Stomach (tissue), 19 donors: ENCODE measurements at places on chromosomes 5 and 9.
A peak's percentile ranks its signal among the peaks of the same experiment; 100 is the strongest.

- peak; percentile 67 for DNase-seq
Measured at GRCh38 chr9:10612641-10613398, at the start of gene PTPRD. PTPRD (minus strand) TSS chr9:10613002.

- DNase-seq = no peak
Measured at GRCh38 chr9:72772661-72773060, 180.2 kb downstream of the ALDH1A1 start.

- DNase-seq = no peak
Measured at GRCh38 chr9:91736898-91737601, 213.0 kb downstream of the ROR2 start.

- no peak for DNase-seq
Measured at GRCh38 chr9:36914212-36914577, 119.9 kb downstream of the PAX5 start.

GRCh38 chr5:126998201-126998631 is 32.1 kb downstream of the MARCHF3 start:
- peak; percentile 39 for DNase-seq
